Skin of body (tissue), 3 donors: ENCODE measurements at places on chromosomes 4 and X.

GRCh38 chr4:95294321-95294720 lies 254.5 kb downstream of the UNC5C start:
- no peak for DNase-seq

DNA sequence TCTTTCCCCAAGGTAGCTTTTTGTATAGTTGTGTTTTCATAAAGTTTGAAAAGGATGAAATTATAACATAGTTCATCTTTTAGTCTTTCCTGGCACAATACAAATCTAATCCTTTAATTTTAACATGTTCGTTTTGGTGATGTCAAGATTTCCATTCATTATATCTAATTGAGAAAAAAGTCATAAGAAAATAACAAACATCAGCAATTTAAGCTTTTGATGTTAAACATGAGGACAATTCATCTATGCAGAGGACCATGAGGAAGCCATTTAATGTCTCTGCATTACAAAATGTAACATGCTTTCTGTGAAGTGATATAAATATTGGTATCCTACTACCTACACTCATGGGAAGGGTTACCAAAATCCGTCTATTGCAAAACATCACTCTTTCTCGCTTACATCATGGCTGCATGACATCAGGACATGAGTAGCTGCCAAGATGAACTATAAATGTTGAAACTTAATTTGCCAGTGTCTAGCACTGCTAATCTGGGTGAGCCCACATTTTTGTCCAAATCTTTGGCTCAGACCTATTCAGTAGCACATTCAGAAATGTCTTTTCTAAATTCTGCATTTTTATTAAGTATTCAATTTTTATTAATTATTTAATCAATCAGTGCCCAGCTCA lies 9.5 kb downstream of the EPGN start:
- peak; percentile 2 for DNase-seq

- DNase-seq: no peak
Observed at GRCh38 chr4:11098461-11098860, 330.2 kb downstream of the HS3ST1 start.

GRCh38 chr4:139036885-139037284 lies 21.3 kb downstream of the NOCT start:
- DNase-seq: no peak

DNA sequence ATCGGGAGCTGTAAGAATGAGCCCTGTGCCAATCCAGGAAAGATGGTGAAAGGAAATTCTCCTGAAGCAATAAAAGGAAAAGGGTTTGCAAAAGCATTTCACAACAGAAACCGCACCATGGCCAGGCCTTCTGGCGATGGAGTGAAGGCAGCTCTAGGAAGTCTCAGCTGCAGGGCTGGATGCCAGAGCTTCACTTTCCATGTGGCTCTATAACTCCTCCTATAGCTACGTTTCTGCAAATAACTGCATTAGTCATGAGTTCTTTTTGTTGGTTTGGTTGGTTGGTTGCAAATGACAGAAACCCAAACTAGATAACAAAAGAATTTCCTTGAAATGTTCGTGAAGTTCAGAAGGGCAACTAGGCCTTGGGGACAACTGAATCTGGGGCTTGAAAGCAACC lies 84.6 kb downstream of the RELL1 start:
- DNase-seq: no peak

DNA sequence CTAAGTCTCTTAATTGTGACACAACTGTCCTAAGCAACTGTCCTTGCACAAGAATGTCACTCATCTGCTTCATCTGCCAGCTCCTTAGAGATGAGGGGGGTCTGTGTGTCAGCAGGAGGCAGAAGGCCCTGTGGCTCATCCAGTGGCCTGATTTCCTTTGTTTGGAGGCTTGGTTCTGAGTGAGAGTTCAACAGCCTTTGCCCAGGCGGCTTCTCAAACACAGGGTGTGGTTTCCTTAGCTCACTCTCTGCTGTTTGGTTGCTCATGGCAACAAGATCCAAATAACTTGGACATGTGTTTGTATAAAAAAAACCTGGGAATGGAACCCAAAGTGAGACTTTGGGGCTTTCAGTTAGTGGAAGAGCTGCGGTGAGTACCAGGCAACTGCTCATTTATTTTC lies 46.6 kb downstream of the MAP7D3 start:
- peak; percentile 37 for DNase-seq

DNA sequence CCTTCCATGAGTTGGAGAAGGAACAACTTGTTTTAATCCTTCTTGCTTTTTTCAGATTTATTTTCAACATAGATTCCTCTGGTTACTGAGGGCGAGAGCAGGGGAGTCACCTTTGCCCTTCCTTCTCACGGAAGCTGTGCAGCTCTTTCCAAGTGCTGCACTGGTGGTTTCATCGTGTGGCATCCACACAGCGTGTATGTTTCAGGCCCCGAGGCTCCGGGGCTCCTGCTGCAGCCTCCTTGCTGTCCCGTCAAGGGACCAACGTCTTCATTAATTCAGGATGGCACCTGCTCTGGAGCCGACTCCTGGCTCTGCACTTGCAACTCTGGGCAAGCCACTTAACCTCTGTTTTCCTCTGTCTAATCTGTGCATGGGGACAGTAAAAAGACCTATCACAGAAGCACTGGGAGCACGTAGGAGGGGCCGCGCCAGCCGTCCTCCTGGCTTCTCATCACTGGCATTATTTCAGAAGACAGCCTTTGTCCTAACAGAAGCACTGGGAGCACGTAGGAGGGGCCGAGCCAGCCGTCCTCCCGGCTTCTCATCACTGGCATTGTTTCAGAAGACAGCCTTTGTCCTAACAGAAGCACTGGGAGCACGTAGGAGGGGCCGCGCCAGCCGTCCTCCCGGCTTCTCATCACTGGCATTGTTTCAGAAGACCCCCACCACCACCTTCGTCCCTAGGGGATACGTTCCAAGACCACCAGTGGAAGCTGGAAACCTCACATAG lies 117.8 kb upstream of the NKX1-1 start:
- no peak for DNase-seq

DNA sequence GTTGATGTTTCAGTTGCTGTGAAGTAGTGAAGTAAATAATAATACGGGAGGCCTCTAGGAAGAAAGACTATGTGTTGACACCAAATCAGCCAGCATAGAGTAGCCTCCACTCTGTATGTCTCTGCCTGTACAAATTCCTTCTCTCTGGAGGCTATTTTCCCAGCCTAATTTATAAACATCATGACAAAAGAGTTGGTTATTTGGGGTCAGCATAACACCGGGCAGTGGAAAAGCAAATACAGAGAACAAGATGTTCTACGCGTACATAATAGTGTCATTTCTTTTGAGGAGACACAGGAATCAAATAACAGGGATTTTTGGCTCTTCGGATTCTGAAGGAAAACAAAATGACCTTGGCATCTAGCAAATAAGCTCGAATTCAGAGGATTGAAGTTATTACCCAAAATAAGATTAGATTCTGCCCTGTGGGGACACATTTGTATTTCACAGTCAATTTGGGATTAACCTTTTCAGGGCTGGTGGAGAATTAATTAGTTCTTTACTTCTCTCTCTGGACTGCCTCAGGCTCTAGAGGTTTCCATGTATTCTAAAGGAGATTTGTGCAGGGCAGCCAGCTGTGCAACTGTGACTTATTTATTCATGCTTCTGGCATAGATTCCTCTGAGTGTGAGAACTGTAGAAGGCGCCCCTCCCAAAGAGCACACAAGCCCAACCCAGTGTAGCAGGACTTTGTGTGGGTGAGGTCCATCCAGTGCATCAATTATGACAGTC lies 14.1 kb upstream of the SYTL4 start:
- no peak for DNase-seq

- no peak for DNase-seq
Observed at GRCh38 chr4:30870513-30870912, 150.3 kb downstream of the PCDH7 start.

DNA sequence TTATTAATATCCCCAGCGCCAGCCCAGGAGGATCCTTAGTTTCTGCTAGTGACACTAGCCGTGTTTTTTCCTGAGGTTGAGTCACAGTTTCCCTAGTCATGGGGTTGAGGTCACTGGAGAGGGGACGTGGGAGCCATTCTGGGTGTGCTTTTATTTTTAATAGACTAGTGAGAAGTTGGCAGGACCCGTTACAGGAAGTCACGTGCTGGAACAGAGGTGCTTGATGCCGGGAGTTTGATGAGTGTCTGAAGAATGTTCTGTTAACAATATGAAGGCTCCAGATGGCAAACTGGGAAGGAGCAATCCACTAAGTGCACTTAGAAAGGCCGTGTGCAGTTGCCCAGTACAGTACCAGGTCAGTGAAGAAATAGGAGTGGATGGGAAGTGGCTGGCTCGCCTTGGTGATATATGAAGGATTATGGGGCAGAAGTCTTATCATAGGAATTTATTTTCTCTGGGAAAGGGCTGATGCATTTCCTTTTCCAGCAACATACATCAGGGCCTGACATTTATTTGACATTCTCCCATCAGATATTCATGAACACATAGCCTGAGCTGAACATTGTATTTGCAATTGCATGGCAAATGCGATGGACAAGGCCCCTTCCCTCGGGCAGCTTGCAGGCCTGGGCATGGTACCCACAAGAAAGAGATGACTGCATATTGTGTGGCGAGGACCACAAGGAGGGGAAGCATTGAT lies 291.8 kb downstream of the FBXW7 start:
- DNase-seq: no peak

DNA sequence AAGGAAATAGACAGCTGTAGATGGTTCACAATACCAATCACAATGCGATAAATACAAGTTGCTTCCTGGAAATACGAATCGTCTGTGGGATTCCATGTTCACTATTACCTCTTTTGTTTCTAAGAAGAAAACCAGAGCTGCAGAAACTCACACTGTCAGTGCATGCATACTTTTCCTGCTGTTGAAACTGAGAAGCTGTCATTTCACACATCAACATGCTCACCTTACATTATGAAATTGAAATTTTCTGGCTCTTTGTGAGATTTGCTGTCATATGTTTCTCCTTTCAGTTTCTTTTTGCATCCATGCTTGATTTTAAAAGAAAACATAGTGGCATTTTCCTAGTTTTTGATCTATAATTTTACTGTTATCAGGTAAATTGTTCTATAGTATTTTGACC lies 418.3 kb upstream of the HTR2C start:
- DNase-seq: no peak

GRCh38 chrX:40176351-40177116 lies 78.8 kb upstream of the BCOR start:
- peak; percentile 7 for DNase-seq

GRCh38 chr4:78166622-78167021 lies 109.5 kb downstream of the FRAS1 start:
- no peak for DNase-seq

DNA sequence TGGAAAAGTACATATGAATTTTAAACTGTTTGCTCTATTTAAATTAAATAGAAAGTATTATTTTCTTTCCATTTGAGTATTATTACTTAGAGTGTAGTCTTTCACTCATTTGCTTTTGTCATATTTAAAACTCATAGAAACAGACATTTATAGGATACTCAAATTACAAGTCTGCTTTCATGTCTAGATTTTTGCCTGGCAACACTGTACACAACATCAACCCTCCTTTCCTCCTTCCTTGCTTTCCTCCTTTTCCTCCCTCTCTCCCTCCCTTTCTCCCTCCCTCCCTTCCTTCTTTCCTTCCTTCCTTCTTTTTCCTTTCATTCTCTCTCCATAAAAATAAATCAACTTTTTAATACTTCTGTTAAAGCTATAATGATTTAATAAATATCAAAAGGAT lies 2361.2 kb downstream of the ARAP2 start:
- no peak for DNase-seq

DNA sequence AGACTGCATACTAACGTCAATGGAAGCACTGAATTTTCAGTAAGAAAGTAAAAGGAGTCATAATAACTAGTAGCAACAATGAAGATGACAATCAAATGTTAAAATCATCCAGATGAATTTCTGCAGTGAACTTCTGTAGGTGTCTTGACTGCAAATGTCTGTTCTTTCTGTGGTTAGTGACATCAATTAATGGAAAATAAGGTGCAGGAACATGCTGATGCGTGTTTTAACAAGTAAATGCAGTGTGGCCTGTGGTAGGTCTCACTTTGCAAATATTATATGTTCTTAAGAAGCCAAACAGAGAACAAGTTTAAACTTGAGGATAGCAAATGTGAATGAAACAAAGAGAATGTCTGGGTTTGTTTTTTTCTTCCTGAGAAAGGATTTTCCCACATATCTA lies 2.6 kb upstream of the DTHD1 start:
- no peak for DNase-seq

GRCh38 chrX:44975666-44976263 lies 102.8 kb downstream of the KDM6A start:
- no peak for DNase-seq

GRCh38 chrX:37353646-37354045 lies 4.5 kb downstream of the PRRG1 start:
- DNase-seq: no peak

GRCh38 chrX:46236411-46236810 lies 308.8 kb downstream of the ZNF674 start:
- no peak for DNase-seq

DNA sequence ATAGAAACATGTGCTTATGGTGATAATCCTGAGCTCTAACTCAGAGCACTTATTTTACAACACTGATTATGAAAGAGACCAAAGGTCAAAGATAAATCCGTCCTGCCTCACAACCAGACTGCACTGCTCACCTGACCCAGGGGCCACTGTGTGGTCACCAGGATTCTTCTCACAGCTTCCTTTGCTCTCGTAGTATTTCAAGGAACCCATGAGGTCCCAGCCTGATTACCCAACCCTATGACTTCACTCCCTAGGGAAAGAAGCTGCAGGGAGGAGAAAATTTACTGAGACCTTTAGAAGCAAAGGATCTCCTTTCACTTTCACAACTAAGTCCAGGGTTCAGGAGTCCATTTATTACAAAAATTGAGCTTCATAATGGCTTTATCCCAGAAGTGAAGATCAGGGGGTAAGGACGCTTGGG lies 9.6 kb downstream of the SLC25A5 start:
- DNase-seq: no peak

- DNase-seq: peak; percentile 13
Observed at GRCh38 chr4:168658751-168659150, 161.9 kb downstream of the PALLD start.

GRCh38 chrX:132958091-132958703 lies at the start of gene HS6ST2:
TSS of gene HS6ST2 (minus strand) at chrX:132958629.
- DNase-seq: no peak

- no peak for DNase-seq
Observed at GRCh38 chrX:110397904-110398303, 39.3 kb downstream of the RTL9 start.

DNA sequence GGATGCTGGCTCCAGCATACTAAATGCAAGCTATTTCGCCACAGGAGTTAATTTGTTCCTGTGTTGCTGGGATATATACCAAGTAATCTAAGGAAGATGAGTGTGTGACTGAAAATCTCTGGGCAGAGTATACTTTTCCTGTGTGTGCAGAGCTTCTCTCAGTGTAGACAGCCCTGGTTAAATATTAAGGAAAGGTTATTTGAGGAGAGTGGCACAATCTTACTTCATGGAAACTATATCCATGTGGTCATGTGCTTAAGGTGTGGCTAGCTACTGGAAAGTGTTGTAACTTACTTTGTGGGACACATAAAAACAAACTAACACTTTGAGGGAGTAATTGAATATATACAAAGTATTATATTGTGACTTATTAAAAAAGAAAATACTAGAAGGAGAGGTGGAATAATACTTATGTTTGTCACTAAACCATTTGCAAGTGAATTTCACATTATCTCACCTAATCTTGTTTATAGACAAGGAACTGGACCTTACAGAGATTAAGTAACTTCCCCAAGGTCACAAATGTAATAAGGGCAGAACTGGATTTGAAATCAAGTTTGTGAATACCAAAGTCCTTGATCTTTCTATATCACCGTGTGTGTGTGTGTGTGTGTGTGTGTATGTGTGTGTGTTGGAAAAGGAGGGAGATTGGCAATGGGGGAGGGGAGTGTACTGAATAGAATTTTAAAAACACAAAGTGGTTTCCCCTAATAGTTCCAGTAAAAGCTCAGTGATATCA lies 408.2 kb upstream of the NR3C2 start:
- DNase-seq: no peak
